Motor neuron (in vitro differentiated cells): ENCODE measurements at places on chromosomes 4 and X.

DNA sequence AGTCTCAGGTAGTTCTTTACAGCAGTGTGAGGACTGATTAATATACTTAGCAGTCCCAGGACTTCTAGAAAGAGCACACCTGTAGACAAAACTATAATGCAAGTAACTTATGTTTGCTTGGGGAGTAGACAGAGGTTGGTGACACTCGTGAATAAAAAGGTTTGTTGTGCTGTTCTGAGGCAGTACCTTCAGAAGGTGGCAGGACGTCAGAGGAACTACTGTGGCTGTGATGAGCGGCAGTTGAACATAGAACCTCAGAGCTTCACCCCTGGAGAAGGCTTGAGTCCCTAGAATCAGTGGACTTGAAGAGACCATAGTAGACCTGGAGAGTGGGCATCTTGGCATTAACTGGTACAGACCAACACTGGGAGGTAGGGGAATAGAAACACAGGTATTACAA, 3.3 kb upstream of the GBA3 start:
- ATAC-seq: no peak

DNA sequence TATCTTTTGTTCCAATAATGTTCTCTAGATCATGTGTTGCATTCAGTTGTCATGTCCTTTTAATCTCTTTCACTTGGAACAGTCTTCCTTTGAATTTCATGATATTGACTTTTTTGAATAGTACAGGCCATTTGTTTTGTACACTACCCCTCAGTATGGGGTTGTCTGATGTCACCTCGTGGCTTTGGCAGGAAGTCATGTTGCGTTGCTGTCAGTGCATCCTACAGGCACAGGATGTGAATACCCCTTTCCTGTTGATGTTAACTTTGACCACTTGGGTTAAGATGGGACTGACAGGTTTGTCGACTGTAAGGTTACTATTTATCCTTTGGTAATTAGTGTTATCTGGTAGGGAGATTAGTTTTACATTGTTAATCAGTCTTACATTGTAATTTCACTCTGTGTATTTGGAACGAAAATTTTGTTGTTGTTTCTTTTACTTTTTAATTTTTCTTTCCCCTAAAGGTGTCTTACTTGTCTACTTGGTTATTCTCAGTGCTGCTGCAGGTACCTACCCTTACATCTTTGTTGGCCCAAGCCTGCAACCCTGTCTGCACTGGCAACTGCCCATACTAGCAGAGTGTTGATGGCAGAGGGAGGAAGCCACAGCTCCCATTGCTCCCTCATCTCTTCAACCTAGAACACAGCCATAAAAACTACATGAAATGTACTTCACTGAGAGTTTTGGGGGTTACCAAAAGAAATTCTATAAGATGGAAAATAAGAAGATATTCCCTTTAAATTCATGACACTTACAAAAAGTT, 14.7 kb upstream of the ATP8A1 start:
- no peak for ATAC-seq

- no peak for ATAC-seq
Measured at GRCh38 chr4:120481756-120482155, 415.1 kb upstream of the MAD2L1 start.

DNA sequence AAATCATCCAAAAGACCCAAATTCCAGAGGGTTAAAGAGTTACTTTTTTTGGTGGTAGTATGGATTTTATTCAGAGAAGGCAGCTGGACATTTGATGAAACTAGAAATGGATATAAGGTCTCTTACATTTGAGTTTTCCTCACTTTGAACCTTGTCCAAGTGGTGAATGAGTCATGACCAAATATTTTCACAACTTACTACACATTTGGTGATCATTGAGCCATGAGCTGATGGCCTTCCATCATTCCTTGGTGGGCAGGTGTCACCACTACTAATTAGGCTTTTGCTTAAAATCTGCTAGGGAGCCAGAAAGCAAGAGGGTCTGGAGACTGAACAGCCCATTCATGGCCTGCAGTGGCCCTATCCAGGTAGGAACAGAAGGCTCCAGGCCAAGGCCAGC, 620.2 kb upstream of the INTU start:
- ATAC-seq: no peak

GRCh38 chrX:154140742-154141141, 3.3 kb upstream of the OPN1LW start:
- no peak for ATAC-seq

GRCh38 chrX:112753116-112753515, 73.4 kb upstream of the LHFPL1 start:
- no peak for ATAC-seq

DNA sequence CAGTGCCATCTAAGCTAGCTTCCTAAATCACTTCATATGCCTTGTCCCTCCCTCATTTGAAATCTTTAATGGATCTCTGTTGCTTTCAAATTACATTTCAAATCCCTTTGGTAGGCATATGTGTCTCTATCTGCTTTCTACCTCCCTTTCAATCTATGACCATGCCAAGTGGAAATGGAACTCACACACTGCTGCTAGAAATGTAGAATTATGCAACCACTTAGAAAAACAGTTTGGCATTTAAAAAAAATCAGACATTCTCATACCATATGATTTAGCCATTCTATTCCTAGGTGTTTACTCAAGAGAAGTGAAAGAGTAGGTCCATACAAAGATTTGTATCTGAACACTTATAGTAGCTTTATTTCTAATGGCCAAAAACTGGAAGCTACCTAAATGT, 413.5 kb upstream of the INTU start:
- no peak for ATAC-seq

GRCh38 chr4:140406292-140406691, 21.2 kb downstream of the CLGN start:
- no peak for ATAC-seq

GRCh38 chr4:122531038-122531437, 74.5 kb upstream of the IL2 start:
- ATAC-seq: no peak

- no peak for ATAC-seq
Measured at GRCh38 chrX:12657881-12658280, 133.3 kb upstream of the PRPS2 start.

GRCh38 chr4:5134620-5135019, 83.3 kb downstream of the STK32B start:
- ATAC-seq: no peak

DNA sequence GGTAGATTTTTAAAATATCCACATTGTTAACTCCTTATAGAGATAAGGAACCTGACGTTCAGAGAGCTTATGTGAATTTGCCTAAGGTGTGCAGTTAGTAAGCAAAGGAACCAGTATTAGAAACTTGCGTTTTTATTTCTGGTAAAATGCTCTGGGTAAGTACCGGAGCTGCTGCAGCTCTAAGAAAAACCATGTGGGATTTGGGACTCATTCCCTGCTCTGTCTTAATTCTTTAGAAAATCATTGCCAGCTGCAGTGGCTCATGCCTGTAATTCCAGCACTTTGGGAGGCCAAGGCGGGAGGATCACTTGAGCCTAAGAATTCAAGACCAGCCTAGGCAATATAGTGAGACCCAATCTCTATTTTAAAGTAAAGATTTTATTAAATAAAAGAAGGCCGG, 5.8 kb downstream of the CCKAR start:
- ATAC-seq: no peak

- ATAC-seq: peak; percentile 51
Measured at GRCh38 chr4:37685823-37686372, 278 bp downstream of the RELL1 start.

GRCh38 chr4:133982533-133983224, 218.9 kb downstream of the PABPC4L start:
- no peak for ATAC-seq

DNA sequence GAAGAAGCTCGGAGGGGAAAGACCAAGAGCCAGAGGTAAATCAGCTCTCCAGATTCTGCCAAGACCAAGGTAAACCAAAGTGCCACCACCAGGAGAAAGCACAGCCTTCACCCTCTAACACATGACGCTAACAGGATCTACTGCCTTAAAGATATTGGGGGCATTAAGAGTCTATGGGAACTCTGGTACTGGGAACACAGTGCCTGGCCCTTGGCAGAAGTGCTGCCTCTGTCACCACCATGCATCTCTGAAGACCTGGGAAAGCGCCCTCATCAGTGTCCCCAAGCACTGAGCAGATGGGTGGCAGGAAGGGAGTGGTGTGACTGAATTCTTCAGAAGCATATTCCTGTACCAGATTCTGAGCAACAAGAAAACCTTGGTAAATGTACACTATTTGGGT, 1.3 kb downstream of the QDPR start:
- no peak for ATAC-seq

DNA sequence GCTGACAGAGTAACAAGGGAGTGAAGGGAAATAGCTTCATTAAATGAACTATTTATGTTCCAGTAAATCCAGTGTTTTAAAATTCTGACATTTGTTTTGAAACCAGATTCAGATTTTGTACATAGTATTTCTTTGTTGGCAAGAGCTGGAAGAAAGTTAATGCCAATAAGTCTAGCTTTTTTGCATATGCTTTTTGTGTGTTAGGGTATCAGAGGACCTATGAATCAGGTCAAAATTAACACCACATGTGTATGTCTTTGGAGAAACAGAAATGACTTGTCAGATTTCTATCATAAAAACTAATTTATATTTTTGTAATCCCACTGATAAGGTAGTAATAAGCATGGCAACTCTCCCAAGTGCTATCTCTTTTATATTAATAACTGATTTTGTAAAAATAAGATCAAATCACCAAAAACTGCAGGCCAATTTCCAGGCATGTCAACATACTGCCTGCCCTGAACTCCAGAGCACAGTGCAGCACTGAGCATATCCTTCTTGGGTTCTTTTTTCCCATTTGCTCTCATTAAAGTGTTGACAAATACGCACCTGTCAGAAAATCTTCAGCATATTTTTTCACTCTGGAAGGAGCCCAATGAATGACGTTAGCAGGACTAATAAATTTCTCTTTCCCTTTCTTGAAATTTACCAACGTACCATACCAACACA, 65.5 kb downstream of the SH3RF1 start:
- peak; percentile 47 for ATAC-seq

DNA sequence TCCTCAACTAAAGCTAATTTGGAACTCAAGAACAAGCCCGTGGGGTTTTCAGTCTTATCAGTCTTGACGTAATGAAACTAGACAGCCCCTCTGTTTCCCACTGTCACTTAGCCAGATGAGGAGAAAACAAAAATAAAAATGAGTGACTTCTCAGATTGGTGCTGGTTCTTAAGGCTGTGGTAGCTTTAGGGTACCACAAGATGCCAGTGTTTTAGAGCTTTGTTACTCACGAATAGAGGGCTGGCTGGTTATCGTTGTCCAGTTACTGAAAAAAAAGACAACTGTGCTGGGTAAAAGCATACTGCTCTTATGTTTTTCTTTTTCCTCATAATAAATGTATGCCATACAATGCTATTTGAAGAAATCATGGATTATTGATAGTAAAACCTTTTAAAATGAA, 796.7 kb downstream of the RAPGEF2 start:
- ATAC-seq: no peak

DNA sequence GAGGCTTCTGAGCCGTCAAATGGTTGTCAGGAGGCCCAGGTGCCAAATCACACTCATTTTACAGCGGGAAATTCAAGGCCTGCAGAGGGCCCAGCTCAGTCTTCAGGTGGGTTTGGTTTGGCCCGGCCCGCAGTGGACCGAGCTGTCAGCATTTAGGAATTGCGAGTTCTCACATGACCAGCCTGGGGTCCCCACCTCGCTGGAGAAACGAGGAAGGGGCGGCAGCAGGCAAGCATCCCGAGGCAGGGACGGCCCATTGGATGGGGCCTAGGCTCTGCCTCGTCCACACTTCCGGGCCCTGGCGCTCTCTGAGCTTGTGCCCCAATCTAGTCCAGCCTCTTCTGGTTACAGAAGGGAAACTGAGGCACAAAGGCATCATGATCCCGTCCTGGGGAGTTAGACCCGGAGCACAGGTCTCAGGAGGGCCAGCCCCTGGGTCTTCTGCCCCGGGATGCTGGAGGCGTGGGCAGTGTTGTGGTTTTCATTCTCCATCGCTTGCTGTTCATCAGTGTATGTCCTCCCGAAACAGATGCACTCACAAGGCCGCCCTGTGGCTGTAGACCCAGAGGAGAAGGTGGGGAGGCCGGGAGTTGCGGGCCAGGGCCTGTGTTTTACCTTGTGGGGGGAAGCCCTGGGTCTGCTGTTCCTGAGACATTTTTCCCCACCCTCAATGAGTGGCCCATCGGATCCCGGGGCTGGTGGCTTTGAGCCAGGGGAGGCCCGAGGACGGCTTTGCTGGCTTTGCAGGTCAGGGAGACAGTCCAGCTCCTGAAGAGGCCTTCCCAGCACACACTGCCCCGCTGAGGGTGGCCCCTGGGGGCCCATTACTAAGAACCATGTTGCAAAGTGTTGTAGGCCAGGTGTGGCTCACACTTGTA, 8.9 kb downstream of the PSAPL1 start:
- no peak for ATAC-seq

DNA sequence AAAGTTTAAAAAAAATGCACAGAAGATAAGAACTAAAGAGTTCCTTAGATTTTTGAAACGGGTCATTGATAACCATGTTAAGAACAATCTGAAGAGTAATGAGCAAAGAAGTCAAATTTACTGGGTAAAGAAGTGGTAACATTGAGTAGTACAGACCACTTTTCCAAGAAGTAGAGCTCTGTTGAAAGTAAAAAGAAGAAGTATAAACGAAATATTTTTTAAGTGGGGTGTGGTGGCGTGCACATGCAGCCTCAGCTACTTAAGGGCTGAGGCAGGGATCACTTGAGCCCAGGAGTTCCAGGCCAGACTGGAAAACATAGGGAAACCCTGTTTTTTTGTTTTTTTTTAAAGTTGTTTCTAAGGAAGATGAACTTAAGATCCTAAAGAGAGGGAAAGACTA, 68.5 kb downstream of the UBA6 start:
- no peak for ATAC-seq

DNA sequence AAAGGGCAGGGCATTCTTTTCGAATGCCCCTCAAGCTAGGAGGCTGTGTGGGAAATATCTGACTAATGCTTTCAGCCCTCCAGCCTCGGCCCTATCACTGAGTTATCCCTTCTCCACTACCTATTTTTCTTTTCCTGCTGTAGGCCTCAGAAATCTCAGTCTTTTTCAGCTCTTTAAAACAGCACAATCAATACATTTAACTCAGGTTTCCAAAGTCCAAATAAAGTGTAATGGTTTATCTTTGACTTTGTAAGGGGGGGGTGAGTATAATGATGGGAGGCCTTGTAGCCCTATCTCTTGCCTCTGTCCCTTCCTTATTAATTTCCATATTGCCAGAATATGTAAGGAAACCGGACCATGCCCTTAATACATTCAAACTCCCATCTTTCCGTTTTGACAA, 1.6 kb upstream of the WNK3 start:
- ATAC-seq: no peak

- ATAC-seq: no peak
Measured at GRCh38 chr4:115418635-115419396, 305.4 kb upstream of the NDST4 start.

GRCh38 chr4:7808181-7808580, 131.5 kb downstream of the AFAP1 start:
- no peak for ATAC-seq

DNA sequence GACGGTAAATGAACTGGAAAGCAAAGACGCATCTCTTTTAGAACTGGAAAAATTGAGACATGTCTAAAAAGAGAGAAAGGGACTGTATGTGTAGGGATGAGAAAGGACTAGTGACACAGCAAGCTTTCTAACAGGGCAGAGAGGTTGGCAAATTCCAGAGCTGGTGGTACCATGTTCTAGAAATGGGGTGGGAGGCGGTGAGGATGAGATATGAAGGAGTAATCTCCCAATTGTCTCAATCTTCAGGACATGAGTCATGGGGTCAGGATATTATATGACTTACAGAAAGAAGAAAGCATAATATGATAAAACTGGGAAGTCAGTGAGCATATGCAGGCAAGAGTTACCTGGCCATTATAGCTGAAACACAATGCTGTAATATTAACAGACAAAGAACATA, 14.2 kb downstream of the TAB3 start:
- ATAC-seq: no peak

GRCh38 chrX:12372111-12372510, 233.8 kb downstream of the FRMPD4 start:
- no peak for ATAC-seq
